ENCODE measurements at places on chromosomes 12 and 14.

DNA sequence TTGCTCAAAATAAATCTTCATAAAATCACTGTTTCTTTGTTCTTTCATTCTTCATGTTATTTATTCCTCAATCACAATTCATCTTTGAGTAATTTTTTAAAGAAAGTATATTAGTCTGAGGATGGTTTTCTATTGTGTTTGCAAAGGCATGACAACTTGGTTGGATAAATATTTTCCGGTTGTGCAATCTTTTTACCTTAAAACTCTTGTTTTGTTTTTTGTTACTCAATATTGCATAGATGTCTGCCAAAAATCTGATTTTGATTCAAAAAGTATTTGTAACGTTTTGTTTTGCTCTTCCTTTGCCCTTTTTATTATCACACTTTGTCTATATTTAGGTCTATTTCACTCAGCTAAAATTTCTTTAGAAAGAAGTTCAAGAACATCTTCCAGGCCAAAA lies 86.2 kb upstream of the SYT1 start:
- DNase-seq, result no peak

- no peak for DNase-seq
Measured at GRCh38 chr14:59161561-59162175, 26.8 kb upstream of the DAAM1 start.

DNA sequence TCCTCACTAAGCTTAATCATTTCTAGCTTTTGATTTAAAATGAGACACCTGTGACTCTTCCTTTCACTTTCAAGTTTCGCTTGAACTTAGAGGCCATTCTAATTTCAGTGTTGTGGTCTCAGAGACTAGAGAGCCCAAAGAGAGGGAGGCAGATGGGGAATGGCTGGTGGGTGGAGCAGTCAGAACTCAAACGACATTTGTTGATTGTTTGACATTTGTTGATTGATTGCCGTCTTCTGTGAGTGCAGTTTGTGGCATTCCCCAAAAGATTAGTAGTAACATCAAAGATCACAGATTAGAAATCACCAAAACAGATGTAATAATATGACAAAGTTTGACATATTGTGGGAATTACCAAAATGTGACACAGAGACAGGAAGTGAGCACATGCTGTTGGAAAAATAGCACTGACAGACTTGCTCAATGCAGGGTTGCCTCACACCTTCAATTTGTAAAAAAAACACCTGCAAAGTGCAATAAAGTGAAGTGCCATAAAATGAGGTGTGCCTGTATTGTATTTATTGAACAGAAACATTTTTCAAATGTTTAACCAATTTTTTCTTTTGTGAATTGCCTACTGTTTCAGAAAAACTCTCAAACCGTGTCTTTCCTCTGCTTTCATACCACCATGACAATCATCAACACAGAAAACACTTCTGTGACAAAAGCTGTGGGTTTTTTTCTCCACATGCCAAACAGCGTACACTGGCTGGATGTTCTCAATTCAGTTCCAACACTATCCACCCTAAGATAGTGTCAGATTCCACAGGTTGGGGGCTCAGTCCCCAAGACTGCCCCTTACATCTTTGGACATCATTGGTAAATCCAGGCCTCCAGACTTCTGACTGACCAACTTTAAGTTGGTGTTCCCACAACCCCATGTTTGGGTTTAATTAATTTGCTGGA lies 376.3 kb upstream of the RGS6 start:
- DNase-seq, result no peak

- no peak for DNase-seq
Measured at GRCh38 chr12:42021469-42021868, 123.2 kb downstream of the GXYLT1 start.

- DNase-seq, result peak; percentile 44
Measured at GRCh38 chr14:21070610-21071224, 613 bp downstream of the ARHGEF40 start.

DNA sequence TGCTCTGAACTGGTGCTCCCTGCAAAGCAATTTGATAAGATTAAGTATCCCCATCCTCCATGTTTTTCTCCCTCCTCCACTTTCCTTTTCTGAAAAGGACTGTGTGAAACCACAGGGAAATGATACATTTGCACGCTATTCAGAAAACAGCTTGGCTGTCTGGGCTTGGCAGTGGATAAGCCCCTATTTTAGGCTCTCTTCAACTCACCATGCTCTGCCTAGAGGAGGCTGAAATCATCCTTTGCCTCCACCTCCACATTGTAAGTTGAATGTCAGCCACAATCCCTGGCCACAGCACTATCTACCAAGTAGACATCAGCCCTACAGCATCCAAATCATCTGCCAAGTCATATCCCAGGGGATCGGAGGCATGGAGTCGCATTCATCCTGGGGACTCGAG lies 642.3 kb downstream of the RPS29 start:
- no peak for DNase-seq

GRCh38 chr12:91256411-91256810 lies 73.8 kb upstream of the DCN start:
- DNase-seq, result no peak

- DNase-seq, result no peak
Measured at GRCh38 chr12:47868041-47868440, 36.8 kb downstream of the VDR start.

DNA sequence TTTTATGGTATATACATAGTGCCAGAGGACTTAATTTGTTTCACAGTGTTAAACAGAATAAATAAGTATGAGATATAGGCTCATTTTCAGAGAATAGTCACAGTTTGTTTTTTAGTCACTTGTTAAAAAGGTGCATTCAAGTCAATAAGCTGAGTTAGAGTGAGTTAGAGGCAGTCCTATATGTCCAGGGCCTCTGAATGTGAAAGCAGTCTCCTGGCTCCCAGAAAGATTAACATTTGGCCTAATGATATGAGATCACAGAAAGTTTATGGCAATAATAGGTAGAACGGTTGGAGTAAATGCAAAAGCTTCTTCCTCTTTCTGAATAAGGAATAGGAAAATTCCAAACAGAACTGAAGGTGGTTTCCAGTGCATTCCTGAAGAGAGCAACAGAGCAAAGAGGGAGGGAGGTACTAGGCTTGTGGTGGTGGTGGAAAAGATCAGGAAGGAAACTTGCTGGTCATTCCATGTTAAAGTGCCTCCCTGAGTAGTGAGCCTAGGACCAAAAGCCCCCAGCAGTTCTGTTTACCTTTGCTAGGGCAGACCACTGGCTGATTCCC lies 54.4 kb downstream of the SLC38A4 start:
- DNase-seq, result no peak

DNA sequence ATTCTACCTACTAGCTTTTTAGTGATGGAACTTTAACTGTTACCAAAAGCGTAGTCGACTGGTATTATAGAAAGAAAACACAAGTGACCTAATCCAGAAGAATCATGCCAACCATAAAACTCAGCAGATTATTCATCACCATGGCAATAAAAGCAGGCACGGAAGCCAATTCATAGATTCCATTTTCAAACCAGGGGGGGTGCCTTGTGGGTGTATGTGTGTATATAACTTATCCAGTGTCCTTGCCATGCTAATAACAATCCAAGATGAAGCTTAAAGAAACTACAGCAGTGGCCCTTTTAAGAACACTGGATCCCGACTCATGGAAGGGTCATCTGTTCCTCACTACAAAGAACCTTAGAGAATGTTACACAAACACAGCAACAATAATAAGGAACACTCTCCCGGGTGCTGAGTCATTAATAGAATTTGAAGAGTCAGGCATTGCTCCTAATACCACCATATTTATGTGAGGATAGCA lies 61.0 kb downstream of the EPS8 start:
- no peak for DNase-seq

DNA sequence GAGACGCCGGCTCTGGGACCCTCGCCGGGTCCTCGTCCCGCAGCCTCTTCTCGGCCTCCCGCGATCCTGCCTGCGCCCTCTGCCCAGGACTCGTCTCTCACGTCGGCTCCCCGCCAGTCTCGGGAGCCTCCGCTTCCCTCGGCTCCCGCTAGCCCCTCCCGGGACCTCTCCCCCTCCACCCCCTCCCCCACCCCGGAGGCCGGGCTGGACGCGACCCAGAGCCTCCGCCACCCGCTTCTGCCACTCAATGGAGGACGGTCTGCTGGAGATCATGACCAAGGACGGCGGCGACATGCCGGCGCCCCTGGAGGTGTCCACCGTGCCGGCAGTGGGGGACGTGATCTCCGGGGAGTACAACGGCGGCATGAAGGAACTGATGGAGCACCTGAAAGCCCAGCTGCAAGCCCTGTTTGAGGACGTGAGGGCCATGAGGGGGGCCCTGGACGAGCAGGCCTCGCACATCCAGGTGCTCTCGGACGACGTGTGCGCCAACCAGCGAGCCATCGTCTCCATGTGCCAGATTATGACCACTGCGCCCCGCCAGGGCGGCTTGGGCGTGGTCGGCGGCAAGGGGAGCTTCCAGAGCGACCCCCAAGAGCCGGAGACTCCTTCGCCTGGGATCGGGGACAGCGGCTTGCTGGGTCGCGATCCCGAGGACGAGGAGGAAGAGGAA lies 568 bp downstream of the CCDC184 start:
- no peak for DNase-seq

- DNase-seq, result no peak
Measured at GRCh38 chr12:112170376-112170775, 45.0 kb downstream of the TRAFD1 start.

DNA sequence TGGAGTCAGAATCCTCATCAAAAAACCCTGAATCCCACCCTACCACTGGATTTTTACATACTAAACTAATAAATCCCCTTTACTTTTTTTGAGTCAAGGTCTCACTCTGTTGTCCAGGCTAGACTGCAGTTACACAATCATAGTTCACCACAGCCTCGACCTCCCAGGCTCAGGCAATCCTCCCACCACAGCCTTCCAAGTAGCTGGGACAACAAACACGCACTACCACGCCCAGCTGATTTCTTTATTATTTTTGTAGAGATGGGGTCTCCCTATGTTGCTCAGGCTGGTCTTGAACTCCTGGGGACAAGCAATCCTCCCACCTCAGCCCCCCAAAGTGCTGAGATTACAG lies 24.3 kb downstream of the SPTSSA start:
- no peak for DNase-seq

GRCh38 chr14:98916036-98916435 lies 356.0 kb downstream of the BCL11B start:
- no peak for DNase-seq

- no peak for DNase-seq
Measured at GRCh38 chr14:37278636-37279538, 81.2 kb downstream of the MIPOL1 start.

- DNase-seq, result no peak
Measured at GRCh38 chr14:50795909-50796308, 35.1 kb downstream of the NIN start.

GRCh38 chr12:118187751-118188435 lies 52.0 kb downstream of the PEBP1 start:
- DNase-seq, result no peak

DNA sequence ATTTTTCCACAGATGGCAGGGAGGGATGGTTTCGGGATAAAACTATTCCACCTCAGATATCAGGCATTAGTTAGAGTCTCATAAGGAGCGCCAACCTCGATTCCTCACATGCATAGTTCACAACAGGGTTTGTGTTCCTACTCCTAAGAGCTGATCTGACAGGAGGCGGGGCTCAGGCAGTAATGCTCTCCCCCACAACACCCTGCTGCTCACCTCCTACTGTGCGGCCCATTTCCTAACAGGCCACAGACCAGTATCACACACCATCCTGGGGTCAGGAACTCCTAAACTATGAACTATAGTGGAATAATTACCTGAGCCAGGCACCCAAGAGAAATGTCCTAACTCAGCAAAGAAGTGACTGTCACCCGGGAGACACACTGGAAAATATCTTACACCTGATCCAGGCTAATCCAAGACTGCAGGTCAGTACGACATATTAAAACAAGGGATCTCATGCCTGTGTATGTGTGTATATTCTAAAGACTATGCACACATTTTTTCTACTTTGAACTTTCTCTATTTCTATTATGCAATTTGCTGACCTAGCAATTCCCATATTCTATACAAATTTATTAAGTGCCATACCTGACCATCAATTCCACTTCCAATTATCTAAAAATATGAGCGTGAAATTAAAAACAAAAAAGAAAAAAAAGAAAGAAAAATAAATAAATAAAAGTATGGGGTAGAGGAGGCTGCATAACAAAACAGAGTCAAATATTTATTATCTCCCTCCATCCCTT lies 4.7 kb downstream of the NAA25 start:
- no peak for DNase-seq

DNA sequence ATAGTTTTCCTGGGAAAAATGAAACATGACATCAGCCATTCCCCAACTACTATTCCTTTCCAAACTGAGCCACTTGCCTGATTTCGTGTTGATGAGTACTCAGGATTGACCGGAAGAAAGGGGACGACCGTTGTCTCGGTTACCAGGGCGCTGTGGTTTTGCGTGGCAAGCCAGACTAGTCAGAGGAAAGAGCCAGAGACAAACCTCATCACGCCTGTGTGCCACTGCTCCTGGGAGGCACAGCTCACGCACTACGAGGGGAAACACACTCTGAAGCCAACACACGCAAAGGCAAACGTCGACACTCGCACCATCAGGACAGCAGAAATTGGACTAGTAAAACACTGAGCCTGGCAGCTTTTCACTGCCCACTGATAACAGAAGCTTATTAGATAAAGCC lies 35.0 kb downstream of the GIT2 start:
- DNase-seq, result no peak

- DNase-seq, result no peak
Measured at GRCh38 chr12:93287149-93287548, 90.6 kb upstream of the NUDT4 start.

DNA sequence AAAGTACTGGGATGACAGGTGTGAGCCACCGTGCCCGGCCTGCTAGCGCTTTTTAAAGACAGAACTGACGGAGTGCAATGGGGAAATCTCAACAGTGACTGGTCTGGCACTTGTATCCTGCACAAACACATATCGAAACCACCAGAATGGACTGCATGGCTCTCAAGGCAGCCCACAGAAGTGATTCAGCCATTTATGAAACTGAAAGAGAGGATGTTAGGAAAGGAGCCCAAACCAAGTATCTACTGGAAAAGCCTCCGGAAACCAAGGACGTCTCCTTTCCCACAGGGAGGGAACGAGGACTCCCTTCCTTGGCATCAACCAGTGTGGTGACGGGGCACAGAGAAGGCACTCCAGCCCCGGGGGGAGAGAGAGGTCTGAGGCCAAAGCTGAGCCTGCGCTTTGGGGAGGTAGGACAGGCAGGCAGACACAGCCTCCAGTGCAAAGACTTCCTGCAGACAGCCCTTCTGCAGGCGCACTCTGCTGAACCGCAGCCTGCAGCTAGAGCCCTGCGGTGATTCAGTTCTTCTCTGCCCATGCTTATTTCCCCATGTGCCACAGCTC lies 16.5 kb downstream of the SLC15A4 start:
- DNase-seq, result no peak

DNA sequence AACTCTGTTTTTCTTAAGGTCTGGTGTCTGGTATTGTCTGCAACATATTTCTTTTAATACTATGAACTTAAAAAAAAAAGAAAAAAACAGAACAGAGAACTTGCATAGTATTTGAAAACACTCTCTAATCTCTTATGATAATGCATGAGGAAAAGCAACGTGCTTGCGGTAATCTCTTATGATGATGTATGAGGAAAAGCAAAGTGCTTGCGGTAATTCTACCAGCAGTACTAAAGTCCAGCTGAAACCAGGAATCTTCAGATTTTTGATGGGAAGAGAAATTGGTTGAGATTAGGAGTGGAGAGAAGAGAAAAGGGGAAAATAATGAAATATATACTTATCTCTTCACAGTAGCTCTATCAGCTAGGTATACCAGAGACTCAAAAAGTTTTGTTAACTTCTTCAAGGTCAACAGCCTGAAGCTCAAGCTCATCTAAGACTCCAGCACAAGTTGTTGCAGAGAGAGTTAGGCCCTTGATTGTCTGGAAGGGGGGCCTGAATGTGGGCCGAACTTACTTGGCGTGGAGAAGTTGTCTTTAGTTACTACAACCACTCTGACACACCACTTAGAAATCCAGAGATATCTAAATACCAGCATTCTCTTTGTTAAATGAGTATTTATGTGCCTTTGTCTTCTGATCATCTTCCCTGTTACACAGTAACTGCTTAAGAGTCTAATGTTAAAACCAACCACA lies 240.4 kb downstream of the PRKD1 start:
- DNase-seq, result no peak
